ENCODE measurements at places on chromosomes 12 and 14.
A peak's percentile ranks its signal among the peaks of the same experiment; 100 is the strongest.

DNA sequence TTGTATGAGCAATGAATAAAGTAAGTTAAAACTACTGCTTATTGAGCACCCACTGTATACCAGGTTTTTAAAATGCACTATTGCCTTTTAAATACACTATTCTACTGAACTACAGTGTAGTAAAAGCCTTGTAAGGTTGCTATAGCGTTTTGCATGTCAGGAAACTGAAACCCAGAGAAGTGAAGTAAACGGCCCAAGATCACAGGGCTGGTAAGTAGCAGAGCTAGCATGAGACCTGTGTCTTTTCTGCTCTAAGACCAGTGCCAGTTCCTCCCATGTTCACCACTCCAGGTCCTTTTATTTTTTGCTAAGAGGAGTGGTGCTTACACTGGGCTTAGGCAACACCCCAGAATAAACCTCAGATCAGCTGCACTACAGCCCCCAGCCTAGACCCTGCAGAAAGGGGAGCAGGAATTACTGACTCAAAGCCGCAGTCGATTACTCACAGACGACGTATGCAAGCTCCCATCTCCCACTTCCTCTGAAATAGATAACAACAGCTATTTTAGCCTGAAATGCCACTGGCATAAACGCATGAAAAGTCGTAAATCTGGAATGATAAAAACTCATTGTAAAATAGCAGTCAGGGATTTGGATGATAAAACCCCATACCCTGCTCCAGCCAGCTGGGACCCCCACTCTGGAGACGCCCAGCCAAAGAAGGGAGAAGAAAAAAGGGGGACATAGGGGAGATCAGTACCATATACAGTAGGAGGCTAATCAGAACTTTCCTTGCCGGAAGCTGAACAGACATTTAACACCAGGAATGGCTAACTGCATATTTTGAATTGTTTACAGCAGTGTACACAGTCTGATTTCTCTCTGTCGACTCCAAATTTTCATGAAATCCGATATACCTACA, 108.3 kb downstream of the NUAK1 start:
- DNase-seq, result no peak

DNA sequence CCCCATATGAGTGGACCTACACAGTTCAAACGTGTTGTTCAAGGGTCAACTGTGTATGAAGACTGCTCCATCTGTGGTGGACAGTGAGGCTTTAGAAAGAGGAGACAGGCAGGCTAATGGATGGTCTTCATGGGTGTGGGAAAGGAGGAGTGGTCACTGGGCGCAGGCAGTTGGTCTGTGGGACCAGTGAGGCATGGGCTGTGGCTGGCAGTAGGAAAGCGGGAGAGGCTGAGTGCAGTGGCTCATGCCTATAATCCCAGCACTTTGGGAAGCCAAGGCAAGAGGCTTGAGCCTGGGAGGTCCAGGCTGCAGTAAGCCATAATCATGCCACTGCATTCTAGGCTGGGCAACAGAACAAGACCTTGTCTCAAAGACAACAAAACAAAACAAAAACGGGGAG, 2.0 kb upstream of the NR4A1 start:
- no peak for DNase-seq

DNA sequence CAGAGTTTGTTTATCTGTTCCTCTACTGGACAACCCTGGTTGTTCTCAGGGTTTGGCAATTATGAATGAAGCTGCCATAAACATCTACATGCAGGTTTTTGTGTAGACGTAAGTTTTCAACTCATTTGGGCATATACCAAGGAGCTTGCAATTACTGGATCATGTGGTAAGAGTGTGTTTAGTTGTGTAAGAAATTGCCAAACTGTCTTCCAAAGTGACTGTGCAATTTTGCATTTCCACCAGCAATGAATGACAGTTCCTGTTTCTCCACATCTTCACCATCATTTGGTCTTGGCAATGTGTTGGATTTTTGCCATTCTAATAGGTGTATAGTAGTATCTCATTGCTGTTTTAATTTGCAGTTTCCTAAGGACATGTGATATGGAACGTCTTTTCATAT, 39.8 kb upstream of the FBXO33 start:
- no peak for DNase-seq

- no peak for DNase-seq
Measured at GRCh38 chr12:6205144-6205539, 4.9 kb downstream of the CD9 start.

GRCh38 chr12:124053851-124054250, 80.8 kb downstream of the ZNF664 start:
- no peak for DNase-seq

DNA sequence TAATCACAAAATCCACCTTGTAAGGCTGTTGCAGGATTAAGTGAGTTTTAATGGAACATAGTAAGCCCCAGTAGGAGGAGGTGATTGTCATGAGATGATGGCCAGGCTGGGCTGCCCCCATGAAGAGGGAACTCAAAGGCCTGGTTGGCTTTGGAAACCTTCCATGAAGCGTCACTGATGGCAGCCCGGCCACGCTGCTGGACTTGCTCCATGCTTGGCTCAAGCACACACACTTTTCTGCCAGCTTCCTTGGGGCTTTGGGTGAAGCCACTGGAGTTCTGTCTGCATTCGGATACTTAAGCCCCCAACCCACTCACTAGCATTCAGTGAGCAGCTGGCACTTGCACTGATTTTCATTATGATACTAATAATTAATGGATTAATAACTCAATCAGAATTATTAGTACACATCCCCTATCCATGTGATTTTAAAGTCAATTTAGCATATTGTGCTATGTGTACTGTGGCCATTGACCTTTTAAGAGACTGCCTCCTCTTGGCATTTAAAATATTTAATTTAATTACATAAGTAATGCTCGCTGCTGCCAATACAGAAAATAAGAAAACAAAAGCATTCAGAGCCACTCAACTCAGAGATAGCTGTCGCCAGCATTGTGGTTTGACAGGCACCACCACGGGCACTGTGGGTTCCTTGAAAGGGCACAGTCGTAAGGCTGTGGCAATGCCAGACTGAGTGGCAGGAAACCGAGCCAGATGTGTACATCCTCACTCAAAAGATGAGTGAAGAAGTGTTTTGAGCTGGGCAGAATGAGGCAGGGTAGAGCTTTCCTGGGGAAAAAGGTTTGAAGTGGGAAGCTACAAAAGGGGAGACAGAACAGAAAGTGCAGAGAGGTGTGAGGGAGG, 15.9 kb downstream of the KRT85 start:
- no peak for DNase-seq

- DNase-seq, result no peak
Measured at GRCh38 chr12:68481181-68481941, 129.3 kb upstream of the RAP1B start.

- DNase-seq, result no peak
Measured at GRCh38 chr12:77940011-77940423, 109.3 kb downstream of the NAV3 start.

GRCh38 chr14:21068521-21069387, 1.4 kb upstream of the ARHGEF40 start:
- DNase-seq, result peak; percentile 25

DNA sequence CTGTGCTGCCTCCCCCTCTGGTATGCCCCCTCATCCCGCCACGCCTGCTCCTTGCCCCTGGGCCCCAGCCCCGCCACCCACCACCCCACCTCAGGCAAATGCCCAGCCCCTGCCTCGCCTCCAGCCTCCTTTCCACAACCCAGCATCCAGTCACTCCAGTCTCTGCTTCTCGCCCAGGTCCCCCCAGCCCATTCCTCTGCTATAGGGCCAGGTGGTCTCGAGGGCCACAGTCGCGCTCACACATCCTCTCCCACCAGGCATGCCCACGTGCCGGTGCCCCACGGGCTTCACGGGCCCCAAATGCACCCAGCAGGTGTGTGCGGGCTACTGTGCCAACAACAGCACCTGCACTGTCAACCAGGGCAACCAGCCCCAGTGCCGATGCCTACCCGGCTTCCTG, 6.1 kb upstream of the NXPH4 start:
- no peak for DNase-seq

DNA sequence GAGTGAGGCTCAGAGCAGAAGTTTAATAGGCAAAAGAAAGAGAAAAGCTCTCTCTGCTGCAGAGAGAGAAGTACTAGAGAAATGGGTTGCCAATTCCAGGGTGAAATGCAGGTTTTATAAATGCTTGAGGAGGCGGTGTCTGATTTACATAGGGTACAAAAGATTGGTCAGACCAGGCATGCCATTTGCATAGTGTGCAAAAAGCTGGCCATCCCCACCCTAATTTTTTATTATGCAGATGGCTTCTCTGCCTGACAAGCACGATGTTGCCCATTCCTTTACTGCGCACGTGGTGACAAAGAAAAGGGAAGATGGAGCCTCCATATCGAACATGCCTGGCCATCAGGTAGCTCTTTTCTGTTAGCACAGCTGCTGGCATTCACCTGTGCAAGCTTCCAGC, 209.3 kb upstream of the PPFIA2 start:
- no peak for DNase-seq

DNA sequence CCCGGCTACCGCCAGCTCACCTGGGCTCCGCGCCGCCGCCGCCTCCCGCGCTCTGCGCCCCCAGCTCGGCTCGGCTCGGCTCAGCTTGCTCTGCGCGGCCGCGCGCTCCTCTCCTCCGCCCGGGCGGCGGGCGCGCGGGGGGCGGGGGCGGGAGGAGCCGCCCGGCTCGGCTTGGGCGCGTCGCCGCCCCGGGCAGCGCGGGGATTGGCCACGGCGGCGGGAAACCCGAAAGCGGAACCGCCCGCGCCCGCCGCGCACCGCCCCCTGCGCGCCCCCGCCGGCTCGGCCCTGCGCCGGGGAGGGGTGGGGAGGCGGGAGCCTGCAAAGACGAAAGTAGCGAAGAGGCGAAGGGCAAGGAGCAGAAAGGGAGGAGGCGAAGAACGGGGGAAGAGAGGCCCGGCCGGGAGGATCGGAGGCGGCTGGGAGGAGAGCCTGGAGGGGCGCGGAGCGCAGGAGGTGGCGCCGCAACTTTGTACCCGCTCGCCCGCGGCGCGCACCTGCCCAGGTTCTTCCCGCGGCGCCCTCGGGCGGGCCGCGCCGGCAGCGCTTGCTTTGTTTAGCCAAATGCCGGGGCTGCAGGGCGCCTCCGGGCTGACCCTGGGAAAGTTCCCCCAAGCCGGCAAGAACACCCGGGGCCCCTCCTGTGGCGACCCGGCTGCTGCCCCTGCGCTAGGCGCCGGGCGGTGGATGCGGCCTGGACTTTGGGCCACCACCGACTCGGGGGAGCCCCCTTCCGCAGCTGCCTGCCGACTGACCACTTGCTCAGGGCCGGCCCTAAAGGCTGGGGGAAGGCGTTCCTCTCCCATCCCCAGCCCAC, at the start of gene CAMKK2:
CAMKK2 (minus strand) TSS at position 92 of the 817 bp plus-strand sequence. CDS start 22,183 bp downstream, outside the sequence.
- peak; percentile 64 for DNase-seq

DNA sequence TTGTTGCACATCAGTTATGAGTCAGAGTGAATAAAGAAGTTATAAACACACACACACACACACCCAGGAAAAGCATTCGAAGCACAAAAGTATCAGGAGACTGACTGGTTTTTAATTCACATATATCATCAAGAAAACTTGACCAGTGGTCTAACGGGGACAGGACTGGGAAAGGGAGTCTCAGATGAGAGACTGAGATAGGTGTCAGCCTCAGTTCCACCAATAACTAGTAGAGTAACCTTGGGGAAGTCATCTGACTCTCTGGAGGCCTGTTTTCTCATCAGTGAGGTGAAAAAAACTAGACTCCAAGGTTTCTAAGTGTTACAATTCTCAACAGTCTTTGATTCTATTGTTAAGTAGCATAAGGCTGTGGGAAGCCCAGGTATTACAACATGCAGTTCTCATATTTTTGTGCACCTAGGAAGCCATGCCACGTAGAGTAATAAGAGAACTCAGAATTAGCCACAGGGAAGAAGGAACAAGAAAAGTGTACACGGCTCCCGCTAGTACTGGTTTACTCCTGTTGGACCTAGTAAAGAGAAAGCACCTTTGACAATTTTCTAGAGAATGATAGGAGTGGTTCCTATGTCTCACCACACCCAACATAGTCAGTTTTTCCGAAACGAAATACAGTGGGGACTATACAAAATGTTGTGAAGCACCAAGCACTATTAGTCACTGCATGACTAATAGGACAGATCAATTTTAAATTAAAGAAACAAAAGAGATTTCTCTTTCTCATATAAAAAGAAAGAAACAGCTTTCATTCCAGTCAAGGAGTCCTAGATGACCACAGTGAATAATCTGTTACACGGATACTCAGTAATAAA, 5.0 kb downstream of the PPTC7 start:
- DNase-seq, result no peak

GRCh38 chr12:42617622-42618021, 28.1 kb upstream of the PRICKLE1 start:
- no peak for DNase-seq

DNA sequence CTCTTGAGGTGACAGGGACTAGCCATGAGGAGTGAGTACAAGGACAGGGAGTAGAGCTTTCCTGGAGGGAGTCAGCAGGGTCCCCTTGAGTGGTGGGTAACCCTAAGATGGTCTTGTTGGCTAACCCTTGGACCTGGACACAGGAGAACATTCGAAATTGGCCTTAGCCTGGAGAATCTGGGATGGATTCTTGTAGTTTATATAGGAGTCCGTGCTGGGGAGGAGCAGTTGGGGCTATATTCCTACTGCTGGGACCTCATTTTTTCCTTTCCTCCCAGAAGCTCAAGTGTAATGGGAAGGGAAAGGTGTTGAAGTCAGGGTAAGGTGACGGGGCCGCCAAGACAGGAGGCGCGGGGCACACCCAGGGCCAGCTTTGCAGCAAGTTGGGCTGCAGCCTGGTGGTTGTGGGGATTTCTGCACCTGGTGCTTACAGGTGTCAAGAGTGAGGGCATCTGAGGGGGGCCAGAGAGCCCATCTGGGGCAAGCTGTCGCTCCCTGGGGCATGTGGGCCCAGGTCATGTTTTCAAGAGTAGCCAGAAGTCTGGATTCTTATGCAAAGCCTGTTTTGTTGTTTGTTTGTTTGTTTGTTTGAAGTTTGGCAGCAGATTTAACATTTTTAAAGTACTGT, 5.1 kb downstream of the BCL7A start:
- no peak for DNase-seq

DNA sequence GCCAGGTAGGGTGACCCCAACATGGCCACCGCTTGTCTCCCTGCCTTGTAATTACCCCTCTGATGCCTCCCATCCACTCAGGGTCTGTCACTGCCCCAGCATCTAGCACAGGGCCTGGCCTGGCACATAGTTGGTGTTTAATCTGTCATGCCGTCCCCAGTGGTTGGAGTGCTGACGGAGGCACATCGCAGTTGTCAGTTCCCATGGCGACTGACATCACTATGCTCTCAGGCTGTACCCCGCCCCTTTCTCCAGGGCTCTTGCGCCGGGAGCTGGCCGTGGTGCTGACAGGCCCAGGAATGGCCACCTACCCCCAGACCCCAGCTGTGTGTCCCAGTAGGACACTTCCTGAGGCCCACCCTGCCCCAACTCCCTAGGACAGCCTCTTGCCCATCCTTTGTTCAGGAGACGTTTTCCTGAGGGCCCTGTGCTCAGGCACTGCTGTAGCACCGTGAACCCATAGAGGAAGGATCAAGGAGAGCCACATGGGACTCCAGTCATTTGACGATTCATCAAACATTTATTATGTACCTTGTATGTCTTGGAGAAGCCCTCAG, 23.0 kb downstream of the FAM222A start:
- no peak for DNase-seq

- DNase-seq, result no peak
Measured at GRCh38 chr14:64684091-64684490, 20.1 kb upstream of the PLEKHG3 start.

DNA sequence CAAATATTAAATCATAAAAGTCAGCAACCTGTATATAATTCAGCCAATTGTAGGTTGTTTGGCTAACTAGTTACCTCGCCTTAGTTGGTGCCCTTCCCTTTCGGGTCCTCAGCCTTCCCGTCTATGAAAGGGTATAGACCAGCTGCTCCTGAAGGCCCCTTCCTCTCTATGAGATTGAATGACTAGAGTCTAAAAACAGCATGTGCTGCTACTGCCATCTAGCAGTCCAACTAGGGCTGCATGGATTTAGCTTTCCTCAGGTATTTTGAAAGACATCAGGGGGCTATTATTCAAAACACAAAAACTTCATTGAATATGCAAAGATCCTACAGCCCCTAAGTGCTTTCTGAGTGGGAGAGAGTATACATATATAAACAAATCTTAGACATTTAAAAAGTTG, 37.0 kb upstream of the TMEM263 start:
- no peak for DNase-seq
